NB4 (cell line): ENCODE measurements at places on chromosomes 5 and 9.

- peak; percentile 60 for DNase-seq
Observed at GRCh38 chr9:4970970-4971641, 14.0 kb upstream of the JAK2 start.

DNA sequence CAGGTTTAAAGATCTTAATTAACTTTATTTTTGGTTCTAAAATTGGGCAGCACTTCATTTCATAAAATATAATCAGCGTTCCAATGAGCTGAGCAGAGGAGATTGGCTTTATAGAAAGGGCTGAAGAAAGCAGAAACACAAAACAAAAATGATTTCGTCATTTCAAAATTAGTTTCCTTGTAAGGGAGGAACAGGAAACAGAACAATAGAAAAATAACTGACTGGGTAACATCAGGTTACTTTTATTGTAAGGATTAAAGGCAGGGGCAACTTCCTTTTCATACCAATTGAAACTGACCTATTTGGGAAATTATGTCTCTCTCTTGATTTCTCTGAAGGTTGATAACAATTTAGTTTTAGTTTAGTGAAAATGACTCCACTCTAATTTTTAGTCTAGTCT, 157.1 kb downstream of the ATP10B start:
- DNase-seq, result peak; percentile 64

GRCh38 chr5:142780871-142781270, 10.7 kb downstream of the ARHGAP26 start:
- DNase-seq, result peak; percentile 51

DNA sequence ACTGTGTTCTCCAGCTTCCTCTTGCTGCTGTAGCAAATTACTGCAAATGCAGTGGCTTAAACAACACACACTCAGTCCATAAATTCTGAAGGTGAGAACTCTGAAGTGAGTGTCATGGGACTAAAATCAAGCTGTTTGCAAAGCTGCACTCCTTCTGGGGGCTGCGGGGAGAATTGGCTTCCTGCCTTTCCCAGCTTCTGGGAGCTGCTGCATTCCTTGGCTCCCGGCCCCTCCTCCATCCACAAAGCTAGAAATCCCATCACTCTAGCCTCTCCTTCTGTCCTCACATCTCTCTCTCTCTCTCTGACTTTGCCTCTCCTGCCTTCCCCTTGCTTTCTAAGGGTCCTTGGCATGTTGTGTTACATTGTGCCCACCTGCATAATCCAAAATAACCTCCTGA, 14.2 kb upstream of the MED10 start:
- DNase-seq, result no peak

GRCh38 chr5:146565764-146566367, 49.9 kb upstream of the GPR151 start:
- DNase-seq, result peak; percentile 71

DNA sequence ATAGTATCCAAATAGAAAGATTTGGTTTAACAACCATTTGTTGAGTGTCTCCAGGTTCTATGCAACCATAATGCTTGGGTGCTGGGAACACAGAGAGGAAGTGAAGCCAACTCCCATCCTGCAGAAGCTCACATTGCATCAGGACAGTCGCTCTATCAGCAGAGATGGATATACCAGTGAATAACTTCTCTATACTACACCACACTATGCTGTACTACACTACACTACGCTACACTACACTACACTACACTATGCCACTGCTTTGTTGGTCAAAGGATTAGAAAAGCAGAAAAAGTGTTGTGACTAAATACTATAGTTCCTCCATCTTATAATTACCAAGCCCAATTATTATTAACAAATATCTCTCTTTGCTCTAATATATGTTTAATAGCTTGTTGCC, 89.2 kb upstream of the PRRC1 start:
- DNase-seq, result no peak

DNA sequence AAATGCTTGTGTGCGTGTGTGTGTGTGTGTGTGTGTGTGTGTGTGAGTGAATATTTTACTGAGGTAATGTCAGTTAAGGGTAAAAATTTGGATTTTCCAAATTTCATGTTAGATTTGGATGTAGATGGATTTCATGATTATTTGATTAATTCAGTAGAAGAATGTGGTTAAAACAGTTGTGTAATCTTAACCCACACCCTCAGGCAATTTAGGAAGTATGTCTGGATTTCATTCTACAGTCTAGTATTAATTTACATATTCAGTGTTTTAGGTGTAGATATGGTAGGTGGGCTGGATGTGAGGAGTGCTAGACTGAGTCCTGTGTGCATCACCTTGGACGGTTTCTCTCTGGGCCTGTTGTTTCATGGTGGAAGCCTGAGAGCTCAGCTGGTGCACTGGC, 99.1 kb upstream of the CKMT2 start:
- DNase-seq, result no peak

DNA sequence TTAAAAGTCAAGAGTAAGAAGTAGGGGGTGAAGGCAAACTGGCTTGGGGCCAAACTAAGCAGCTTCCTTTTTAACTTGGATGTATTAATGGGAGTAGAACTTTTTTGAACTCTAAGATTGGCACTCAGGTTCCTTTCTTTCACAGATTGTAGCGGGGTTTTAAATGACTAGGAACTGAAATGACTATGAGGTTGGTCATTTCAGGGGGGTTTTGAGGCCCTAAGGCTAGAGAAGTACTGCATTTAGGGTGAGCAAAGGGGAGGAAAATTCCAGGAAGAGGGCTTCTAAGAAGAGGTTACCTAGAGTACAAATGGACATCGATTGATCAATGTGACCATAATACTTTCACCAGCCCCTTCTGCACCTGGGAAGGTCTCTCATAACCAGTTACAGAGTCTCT, 381.8 kb downstream of the MLLT3 start:
- no peak for DNase-seq

- peak; percentile 21 for DNase-seq
Observed at GRCh38 chr5:160363660-160364395, 6.6 kb downstream of the C1QTNF2 start.

- DNase-seq, result no peak
Observed at GRCh38 chr5:121967187-121967586, 5.4 kb downstream of the SRFBP1 start.

DNA sequence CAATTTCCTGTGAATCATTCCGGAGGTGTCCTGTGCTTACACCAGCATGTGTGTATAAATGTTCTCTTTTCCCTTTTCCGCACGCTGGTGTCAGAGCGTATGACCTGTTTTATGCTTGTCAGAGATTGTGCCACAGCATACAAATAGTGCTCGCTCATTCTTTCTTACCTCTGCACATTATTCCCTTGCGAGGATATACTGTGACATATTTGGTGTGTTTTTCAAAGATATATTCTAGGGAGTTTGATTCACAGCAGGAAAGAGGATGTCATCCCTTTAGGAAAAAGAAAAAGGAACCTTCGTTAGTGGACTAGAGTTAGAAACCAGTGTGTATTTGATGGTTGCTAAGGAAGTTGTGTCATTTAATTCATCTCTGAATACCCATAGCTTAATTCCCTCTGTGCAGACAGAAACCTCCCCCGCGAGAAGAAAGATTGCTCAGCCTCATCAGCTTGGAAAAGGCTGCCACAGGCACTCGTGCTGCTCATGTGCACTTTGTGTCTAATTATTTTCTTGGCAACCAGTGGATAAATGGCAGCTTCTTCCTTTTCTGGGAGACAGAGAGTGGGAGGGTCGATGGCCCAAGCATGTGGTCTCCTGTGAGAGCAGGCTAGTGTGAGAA, 14.7 kb upstream of the CCIN start:
- peak; percentile 83 for DNase-seq

- DNase-seq, result peak; percentile 60
Observed at GRCh38 chr9:5608298-5609225, 20.3 kb upstream of the RIC1 start.

- DNase-seq, result no peak
Observed at GRCh38 chr9:87270221-87270847, 227.3 kb upstream of the DAPK1 start.

GRCh38 chr5:179762781-179763176, 30.2 kb downstream of the MAML1 start:
- DNase-seq, result no peak

GRCh38 chr9:111909444-111909843, 12.8 kb downstream of the UGCG start:
- peak; percentile 28 for DNase-seq

GRCh38 chr5:1430121-1430795, 15.0 kb downstream of the SLC6A3 start:
- DNase-seq, result no peak

GRCh38 chr5:110757118-110757729, 18.4 kb downstream of the SLC25A46 start:
- peak; percentile 48 for DNase-seq

DNA sequence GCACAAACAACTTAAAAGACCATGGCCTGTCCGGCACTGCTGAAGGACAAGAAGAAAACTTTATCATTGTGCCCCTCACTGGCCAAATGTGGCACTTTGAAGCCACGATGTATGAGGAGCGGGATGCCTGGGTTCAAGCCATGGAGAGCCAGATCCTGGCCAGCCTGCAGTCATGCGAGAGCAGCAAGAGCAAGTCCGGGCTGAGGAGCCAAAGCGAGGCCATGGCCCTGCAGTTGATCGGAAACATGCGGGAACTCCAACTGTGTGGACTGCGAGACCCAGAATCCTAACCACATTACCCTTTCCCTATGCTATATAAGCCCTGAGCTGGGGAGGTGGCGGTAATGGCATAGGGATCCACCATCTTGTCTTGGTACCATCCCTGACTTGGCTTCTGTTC, 497.9 kb downstream of the ANXA1 start:
- DNase-seq, result no peak

- no peak for DNase-seq
Observed at GRCh38 chr5:107302441-107302840, 368.3 kb downstream of the EFNA5 start.

DNA sequence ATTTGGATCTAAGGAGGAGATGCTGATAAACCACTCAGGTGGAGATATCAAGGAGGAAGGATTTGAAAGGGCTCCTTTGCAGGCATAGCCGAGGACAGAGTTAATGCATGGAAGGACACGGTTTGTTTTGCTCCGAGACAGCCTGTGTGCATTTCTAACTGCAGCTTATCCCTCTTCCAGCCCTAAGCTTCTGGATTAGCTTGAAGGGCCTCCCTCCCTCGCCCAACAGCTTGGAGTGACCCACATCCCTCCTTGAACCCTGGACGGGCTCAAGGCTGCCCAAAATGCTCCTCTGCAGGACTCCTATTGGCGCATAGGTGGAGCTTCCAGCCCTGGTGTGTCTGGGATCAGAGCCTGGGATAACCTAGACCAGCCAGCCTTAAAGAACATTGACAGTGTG, 66.7 kb downstream of the PPARGC1B start:
- no peak for DNase-seq

DNA sequence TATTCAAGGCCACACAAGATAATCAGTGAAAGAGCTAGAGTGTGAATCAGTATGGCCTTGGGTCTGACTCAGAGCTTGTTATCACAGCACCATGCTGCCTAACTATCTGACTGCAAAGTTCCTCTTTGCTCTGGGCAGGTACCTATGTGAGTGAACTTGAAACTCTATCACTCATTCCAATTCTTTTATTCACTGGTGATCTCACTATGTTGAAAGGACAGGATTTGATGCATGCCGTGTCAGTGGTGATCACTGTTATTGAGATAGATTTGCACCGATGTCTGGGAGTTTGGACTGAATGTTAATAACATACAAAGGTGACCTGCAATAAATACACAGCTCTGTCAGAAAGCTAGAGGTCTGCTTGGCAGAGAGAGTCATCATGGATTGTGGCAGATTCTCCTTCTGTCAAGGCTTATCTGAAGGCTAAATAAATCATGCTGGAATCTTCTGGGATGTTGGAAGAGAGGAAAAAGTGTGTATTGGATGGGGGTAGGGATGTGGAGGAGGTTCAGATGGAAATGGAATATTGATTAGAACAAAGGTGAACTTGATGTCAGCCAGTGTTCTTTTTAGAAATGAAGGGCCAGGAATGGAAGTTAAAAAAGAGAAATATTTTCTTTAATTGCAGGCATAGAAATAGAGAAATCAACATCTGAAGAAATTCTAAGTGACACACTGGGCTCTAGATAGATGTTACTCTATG, 91.8 kb upstream of the TNC start:
- no peak for DNase-seq

DNA sequence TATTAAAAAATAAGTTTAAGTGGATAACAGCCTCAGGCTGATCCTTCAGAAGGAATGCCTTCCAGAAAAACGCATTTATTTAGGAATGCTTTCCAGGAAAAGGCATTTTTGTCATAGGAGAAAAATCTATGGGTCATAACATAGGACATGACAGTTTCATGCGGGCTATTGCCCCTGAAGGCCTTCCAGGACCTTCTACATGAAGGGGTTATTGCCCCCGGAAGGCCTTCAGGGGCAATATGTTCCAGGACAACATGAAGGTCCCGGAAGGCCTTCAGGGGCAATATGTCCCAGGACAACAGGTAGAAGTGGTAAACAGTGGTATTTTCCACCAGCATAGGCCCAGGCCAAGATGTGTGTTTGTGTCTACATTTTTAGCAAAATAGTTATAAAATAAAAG, 191.3 kb upstream of the RASA1 start:
- DNase-seq, result no peak

GRCh38 chr5:137622850-137623249, 113.0 kb downstream of the KLHL3 start:
- DNase-seq, result peak; percentile 9

DNA sequence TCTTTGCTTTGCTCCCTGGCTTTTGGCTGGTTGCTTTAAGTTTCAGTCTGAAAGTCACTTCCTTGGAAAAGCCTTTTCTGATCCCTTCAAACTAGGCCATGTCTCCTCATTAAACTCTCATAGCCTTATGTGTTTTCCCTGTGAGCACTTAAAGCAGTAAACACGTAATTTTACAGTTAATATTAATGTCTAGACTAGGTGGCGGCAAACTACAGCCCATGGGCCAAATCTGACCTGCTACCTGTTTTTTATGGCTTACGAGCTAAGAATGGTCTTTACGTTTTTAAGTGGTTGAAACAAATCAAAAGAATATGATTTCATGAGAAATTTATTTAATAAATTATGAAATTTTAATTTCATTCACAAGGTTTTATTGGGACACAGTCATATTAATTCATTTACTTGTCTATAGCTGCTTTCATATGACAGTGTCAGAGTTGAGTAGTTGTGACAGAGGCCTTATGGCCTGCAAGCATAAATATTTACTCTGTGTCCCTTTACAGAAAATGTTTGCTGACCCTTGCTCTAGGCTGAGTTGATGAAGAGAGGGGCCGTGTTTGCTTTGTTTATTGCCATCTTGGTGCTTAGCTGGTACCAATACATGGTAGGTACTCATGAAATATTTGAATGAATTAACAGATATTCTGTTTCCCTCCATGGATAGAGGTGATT, 7.4 kb downstream of the SLC44A1 start:
- no peak for DNase-seq

- DNase-seq, result no peak
Observed at GRCh38 chr9:111658943-111659342, 2.5 kb upstream of the GNG10 start.

GRCh38 chr5:171272996-171273970, 35.8 kb upstream of the TLX3 start:
- peak; percentile 45 for DNase-seq

GRCh38 chr5:179763215-179763945, 30.4 kb upstream of the LTC4S start:
- peak; percentile 77 for DNase-seq

DNA sequence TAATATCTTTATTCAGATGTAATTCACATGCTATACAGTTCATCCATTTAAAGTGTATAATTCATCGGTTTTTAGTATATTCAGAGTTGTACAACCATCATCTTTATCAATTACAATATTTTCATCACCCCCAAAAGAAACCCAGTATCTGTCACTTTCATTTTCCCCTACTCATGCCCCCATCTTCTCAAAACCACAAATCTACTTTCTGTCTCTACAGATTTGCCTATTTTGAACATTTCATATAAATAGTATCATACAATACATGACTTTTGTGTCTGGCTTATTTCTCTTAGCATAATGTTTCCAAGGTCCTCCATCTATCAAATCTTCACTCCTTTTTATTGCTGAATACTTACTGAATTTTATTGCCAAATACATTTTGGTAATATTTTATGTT, 305.1 kb upstream of the SGCD start:
- no peak for DNase-seq
